Activated CD4-positive, alpha-beta T cell treated with anti-CD3 and anti-CD28 coated beads, Interleukin-10, Interleukin-2, amounts not matched to agents 100 ng/mL and 50 ng/mL, durations not matched to agents 16 hours and 8 hours (primary cell): ENCODE measurements at places on chromosomes 4 and X.

DNA sequence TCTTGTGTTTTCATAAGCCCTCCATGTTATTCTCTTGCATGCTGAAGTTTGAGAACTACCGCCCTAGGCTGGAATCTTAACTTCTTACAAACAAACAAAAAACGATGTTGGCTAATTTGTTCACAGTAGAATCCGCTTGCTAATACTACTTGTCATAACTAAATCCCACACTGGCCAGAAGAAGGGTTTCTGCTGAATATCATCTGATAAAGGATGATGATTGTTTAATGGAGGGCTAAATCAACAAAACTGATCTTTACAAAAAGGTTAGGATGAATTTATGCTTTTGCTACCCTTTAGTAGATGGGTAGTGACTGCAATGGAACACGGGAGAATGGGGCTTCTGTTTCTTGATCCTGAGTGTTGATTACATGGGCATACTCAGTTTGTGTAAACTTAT lies 42.3 kb downstream of the SPATA4 start:
- DNase-seq = no peak

DNA sequence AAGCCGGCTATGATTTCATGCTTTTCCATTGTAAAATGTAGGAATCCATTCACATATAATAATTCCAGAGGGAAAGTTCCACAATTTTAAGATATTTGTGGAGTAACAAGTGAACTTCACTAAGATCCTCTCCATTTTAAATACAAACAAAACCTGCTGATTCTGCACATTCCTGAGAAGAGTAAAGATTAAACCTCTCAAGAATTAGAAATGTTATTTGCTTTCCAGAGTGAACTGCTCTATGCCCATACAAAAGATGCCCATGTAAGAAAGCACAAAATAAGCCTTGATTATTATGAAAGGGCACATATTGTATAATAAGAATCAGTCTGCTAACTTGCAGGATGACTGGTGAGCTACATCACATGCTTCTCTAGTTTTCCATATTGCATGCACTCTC lies 241.5 kb downstream of the COX18 start:
- DNase-seq = no peak

DNA sequence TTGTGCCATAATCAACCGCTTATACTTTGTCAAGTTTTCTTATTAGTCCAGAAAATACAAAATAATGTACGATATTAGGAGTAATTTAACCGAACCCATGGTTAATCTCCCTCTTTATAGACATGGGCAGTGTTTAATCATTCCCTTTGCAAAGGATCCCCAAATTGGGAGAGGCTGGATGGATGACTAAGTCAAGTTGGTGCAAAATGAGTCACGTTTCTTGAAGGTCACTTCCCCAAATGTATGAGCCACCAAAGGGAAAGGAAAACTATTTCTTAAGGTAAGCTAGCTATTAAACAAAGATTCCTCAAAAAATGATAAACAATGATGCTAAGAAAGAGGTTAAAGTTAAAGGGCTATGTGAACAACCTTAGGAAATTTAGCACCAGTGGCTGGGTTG lies 17.5 kb downstream of the MAML3 start:
- no peak for DNase-seq

DNA sequence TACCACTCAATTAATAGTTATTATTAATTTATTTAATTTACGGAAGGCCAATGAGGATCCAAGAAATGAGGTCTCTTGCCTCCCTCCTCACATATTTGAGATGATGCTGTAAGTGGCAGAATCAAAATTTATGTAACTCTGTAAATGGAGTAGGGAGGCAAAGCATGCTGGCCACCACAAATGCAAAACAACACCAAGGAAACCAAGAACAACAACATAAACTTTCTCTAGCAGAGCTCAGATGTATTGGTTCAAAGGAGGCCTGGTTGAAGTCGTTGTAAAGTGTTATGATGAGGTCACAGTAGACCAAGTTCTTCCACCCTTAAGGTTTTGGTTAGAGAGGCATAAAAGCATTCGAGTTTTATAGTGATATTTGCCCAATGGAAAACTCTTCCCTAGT lies 194.8 kb upstream of the FAT1 start:
- no peak for DNase-seq

DNA sequence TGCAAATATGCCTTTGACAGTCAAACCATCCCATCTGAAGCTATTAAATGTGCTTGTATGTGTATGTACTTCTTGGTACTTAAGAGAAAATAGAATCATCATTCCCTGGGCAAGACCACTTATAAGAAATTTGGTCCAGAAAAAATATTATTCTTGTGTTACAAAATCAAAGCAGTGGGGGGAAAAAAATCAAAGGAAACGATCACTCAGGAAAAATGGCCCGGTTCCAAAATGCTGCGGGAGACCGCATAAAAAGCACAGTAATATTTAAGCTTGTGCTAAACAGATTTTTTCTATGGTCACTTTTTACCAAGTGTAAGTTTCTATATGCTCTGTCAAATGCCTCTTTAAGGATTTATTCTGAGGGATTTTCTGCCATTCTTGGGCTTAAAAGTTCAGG lies 36.1 kb downstream of the RAI2 start:
- no peak for DNase-seq

DNA sequence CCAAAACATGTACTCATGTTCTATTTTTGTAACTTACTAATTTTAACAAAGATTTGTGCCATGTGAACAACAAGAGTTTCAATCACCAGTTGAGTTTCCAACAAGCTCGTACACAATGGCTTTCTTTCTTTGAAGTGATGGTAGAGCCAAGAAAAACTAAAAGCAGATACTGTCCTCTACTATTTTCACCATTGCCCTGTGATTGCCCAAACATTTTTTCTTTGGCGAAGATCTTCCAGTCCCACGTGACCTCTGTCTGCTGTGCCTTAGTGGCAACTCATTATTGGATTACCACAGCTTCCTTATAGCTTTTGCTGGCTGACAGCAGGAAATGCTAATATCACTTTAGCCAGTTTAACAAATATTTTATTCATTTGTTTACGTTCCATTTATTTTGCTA lies 1147.1 kb downstream of the STIM2 start:
- no peak for DNase-seq

- peak; percentile 80 for DNase-seq
Observed at GRCh38 chr4:77861495-77861894, 1.1 kb upstream of the MRPL1 start.
